ENCODE measurements at places on chromosomes 2 and 18.

DNA sequence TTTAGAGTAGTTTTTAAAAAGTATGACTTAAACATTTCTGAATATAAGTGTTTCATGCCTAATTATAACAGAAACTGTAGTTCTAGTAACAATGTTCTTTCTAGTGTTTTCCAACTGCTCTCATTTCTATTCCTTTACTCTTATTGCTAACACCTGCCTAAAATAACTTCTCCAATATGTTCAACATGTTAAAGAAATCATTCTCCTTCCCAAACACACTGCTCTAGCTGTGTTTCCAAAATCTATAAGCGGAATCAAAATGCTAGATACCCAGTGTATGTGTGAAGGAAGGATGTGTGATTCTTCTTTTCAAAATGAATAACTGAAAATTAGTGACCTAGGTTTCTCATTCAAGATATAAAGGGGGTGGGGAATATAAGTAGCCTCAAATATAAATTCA is 89.1 kb downstream of the ATAD2B start:
- DNase-seq, result no peak

DNA sequence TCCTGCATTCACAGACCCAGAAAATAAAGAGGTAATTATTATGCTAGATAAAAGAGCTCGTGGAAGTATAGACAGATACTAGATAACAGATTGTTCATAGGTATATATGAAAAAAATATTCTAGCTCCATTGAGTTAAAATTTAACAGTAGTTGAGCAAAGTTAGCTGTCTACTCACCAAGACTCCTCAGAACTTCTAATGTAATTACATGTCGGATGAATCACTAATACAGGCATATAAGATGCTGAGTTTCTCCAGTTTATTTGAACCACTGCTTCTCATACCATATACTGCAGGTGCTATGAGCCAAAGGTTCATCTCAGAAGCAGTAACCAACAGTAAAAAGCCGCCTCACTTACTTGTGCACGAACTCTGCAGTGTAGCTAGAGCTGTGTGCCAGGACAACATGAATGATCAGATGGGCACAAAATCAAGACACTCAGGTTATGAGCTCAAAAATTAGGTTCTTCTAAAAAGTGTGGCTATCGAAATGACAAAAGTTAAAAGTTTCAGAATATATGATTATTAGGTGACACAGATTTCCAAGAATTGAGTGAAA is 373.4 kb downstream of the NCKAP5 start:
- no peak for DNase-seq

DNA sequence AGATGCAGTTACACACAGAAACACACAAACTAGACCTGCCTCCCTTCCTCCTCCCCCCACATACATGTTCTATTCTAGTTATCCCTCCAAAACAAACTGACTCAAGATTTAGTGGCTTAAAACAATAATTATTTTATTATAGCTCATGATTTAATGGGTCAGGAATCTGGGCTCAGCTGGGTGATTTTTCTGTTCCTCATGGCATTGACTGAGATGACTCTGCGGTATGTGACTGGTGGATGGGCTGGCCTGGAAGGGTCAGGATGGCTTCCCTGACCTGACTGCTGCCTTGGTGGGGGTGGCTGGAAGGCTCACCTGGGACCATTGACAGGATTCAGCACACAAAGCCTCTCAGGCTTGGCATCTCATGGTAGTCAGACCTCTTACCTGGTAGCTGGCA is 33.7 kb upstream of the NTSR2 start:
- no peak for DNase-seq

DNA sequence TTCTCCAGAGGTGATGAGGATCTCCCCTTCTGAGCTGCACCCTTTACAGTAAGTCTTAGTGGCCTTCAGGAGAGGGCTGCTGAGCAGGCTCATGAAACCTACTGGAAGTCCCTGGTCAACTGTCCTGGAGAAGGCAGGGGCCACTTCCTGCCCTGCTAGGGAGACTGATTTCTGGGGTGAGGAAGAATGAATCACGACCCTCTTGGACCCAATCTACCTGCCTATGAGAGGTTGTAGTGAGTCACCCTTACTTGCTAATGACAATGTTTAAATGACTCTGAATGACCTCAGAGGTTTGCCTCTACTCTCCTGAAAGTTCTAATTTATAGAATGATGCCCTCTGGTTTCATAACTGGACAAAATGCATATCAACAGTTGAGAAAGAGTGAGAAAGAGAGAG is 79.4 kb upstream of the FAM136A start:
- no peak for DNase-seq

DNA sequence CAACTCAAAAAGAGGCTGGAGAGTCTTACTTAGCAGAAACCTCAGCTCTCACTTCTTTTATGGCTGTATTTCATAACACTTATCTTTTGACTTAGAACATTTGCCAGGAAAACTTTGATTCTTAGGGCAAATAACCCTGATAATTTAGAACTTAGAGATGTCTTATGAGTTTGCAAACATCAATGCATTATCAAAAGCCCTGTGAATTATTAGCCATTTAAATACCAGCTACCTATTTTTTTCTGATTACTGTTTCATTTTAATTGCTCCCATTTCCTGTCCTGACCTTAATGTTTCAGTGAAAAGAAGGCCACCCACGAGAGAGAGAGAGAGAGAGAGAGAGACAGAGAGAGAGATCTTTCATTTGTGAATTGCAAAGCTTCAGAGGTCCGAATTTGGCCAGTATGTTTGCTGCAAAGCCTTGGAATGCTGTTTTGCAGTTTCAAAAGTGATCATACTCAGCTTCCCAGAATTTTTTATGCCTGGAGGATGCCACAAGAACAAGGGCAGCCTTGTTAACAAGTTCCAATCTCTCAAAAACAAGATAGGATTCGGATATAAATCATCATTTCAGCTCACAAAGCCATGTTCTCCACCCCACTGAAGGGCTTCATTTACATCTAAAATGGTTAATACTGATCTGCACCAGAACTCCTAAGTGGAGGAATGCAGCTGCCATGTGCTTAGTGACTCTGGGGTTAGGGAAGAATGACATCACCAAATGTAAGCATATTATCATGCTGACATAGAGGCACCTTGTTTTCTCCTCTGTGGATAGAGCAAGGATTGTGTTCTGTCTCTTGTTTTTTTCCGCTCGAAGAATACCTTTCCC is 478.2 kb downstream of the ARHGAP15 start:
- no peak for DNase-seq

DNA sequence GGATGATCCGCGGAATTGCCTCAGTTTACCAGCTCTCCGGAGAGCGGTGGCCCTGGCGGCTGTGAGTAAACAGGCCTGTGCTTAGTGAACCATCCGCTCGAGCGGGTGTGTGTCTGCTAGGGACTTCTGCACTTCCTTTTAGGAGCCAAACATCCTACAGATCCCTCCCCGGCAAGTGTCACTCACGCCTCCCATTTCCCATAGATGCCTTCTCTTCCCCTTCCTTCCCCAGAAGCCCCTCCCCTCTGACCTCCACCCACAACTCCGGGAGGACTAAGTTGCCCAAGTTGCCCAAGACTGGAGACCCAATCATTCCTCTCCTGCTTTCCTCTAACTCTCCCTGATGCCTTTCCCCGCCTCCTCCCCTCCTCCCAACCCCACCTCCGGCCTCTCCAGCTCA is 2.9 kb downstream of the C1QL2 start:
- no peak for DNase-seq

- DNase-seq, result no peak
These were observed 96.1 kb downstream of the NRP2 start for GRCh38 chr2:205778356-205778755.
